Muscle of arm (tissue), 14 donors: ENCODE measurements at places on chromosomes 11 and 22. TPM values are rescaled to one million over a fixed set of nuclear protein-coding genes. Genes with fewer than 3 reads are reported as not detected.

DNA sequence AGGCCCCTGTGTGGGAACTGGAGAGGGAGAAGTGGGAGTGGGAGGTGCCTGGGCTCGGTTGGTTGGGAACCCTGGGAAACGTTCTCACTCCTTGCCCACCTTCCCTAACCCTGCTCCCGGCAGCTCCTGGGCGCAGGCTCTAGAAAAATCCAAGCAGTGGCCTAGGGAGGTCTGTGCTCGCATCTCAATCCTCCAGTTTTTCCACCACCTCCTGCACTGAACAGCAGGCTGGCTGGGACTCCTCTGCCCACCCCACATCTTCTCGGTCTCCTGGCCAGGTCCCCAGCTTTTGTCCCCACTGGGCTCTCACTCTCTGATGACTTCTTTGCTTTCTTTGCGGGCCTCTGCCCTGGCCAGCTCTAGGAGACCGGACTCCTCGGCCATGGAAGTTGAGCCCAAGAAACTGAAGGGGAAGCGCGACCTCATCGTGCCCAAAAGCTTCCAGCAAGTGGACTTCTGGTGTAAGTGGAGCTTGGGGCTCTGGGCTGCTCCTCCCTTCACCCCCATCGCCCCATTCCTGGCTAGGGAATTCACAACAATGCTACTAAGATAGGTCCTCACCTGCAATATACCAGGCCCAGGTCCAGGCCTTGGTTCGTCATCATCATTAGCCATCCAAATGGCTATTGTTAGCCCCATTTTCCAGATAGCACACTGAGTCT lies 35.6 kb downstream of the PRDM11 start:
- no peak for DNase-seq

DNA sequence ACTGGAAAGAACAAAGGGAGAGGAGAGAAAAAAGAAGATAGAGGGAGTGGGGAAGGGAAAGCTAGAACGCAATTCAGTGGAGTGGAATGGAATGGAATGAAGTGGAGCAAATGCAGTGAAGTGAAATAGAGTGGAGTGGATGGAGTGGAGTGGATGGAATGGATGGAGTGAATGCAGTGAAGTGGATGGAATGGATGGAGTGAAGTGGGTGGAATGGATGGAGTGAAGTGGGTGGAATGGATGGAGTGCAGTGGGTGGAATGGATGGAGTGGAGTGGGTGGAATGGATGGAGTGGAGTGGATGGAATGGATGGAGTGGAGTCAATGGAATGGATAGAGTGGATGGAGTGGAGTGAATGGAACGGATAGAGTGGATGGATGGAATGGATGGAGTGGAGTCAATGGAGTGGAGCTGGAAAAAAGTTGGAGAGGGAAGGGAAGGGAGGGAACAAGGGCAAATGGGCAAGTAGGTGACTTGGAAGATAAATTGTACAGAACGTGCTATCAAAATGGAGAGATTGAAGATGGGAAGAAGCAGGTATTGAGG lies 13.9 kb downstream of the IFITM10 start:
- no peak for DNase-seq

- peak; percentile 59 for DNase-seq
Measured at GRCh38 chr11:65366340-65366773, 11.8 kb downstream of the TIGD3 start.

GRCh38 chr11:94111241-94111640 lies 17.4 kb upstream of the PANX1 start:
- no peak for DNase-seq

- no peak for DNase-seq
Measured at GRCh38 chr11:534396-535209, 773 bp downstream of the HRAS start.

The MMP13 gene
- not detected for polyA plus RNA-seq
